D721Med (cell line): ENCODE measurements at places on chromosomes 2 and 18.

DNA sequence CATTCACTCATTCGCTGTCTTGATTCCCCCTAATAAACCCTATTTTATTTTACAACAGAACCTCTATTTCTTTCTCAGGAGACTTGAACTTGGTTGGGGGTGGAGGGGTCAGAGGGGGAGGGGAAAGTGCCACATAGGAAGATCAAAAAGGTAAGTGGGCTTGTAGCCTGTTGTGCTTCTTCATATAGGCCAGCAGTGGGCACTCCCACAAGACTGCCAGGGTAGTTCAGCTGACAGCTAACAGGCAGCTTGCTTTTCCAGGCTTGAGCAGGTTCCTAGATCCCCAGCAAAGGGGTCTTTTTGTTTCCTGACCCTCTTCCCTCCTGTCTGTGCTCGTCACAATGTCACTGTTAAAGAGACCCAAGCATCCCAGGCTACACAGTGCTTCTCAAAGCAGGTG is 829 bp upstream of the KIAA2012 start:
- no peak for DNase-seq

- DNase-seq, result no peak
These were observed 66.8 kb downstream of the MREG start for GRCh38 chr2:215946586-215946985.

DNA sequence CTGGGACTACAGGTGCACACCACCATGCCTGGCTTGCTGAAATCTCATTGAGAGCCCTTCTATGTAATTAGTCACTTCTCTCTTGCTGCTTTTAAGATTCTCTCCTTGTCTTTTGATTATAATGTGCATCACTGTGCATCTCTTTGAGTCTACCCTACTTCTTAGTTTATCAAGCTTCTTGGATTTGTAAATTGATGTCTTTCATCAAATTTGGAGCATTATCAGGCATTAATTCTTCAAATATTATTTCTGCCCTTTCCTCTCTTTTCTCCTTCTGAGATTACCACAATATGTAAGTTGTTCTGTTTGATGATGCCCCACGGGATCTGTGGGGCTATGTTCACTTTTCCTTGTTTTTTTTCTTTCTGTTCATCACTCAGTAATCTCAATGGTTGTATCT is 9.0 kb upstream of the MARCO start:
- DNase-seq, result no peak

DNA sequence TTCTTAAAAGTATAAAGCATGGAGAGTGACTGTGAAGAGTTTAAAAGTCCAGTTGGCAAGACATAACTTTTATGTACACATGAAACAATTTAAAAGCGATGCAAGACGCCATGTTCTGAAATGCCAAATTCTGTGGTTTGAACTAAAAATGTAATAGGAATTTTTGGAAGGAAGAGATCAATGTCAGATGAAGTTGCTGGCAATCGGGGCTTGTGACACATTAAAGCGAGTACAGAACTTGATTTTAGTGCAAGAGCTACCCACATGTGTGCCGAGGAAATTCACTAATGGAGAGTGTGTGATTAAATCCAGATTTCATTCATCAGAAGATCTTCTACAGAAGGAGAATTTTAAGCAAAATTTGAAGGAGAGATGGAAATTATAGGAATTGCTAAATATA is 220.2 kb upstream of the CCDC68 start:
- DNase-seq, result no peak

DNA sequence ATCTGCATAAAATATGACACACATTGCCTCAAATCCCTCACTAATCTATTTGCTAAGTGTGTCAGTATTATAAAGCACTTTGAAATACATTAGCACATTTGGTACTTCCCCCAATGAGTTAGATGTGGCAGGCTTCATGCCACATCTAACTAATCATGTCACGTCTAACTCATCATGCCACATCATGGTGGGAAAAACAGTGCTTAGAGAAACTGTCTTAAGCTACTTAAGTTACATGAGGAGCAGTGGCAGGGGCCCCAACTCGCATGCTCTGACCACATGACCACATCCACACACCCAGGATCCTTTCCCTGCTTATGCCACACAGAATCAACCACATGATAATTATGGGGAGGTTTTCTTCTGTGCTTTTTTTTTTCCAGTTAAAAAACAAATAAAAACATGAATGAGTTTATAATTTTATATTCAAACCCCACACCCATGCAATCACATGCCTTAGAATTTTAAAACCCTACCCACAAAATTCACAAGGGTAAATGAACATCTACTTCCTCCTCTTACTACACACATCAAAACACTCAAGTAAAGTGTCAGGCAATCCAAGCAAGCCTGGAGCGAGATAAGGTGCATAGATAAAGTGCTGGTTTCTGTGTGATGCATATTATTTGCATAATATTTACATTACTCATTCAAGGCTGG is 1.6 kb downstream of the ABCA12 start:
- DNase-seq, result no peak

DNA sequence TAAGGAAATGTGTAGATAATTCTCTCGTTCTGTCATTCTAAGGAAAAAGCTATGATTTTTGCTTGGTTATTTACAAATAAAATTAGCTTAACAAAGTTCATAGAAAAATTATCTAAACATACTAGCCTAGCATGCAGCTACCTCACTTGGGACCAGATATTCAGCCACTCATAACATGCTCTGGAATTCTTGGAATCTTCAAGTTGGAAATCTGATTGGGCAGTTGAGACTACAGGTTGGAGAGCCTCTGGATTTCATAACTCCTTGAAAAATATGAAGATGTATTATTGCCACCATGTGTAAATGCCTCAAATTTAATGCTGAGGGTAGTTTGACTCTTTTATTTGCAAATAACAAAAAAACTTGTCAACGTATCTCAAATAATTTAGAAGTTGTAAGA is 132.2 kb upstream of the GULP1 start:
- DNase-seq, result no peak

DNA sequence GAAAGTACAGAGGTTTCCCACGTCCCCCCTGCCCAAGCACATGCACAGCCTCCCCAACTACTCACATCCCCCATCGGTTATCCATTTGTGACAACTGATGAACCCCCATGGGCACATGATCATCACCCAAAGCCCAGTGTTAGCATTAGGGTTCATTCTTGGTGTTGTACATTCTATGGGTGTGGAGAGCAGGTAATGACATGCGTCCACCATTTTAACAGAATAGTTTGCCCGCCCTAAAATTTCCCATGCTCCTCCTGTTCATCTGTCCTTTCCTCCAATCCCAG is 74.3 kb downstream of the LONRF2 start:
- no peak for DNase-seq

- DNase-seq, result no peak
These were observed 1491.2 kb downstream of the LRP1B start for GRCh38 chr2:140639628-140640027.

DNA sequence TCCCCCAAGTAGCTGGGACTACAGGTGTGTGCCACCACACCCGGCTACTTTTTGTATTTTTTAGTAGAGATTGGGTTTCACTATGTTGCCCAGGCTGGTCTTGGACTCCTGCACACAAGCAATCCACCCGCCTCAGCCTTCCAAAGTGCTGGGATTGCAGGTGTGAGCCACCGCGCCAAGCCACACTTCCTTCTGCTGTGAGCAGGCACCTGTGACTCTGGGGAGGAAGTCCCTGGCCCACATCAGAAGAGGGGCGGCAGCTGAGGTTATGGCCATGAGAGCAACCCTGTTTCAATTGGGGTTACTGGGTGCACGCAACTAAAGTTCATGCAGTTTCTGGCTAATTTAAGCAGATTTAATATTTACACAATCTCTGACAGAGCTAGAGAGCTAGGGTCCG is 91.0 kb downstream of the PLB1 start:
- DNase-seq, result no peak
